CD4-positive, alpha-beta T cell treated with Interleukin-12 subunit alpha and Interleukin-12 subunit beta, for 1 hour (primary cell): ENCODE measurements at places on chromosomes 6 and 20.

GRCh38 chr6:47034926-47035325 is 7.2 kb downstream of the ADGRF1 start:
- DNase-seq = no peak

DNA sequence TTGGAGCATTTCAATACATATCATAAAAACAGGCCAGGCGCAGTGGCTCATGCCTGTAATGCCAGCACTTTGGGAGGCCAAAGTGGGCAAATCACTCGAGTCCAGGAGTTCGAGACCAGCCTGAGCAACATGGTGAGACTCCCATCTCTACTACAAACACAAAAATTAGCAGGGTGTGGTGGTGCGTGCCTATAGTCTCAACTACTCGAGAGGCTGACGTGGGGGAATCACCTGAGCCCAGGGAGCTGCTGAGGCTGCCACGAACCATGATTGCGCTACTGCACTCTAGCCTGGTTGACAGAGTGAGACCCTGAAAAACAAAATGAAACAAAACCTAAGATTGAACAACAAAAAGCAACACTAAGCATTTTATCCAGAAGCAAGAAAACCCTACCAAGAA is 47.2 kb downstream of the BACH2 start:
- DNase-seq = peak; percentile 21

GRCh38 chr6:157244175-157244574 is 79.1 kb downstream of the TMEM242 start:
- no peak for DNase-seq

- no peak for DNase-seq
Measured at GRCh38 chr20:2386516-2387179, 5.9 kb downstream of the TGM6 start.

DNA sequence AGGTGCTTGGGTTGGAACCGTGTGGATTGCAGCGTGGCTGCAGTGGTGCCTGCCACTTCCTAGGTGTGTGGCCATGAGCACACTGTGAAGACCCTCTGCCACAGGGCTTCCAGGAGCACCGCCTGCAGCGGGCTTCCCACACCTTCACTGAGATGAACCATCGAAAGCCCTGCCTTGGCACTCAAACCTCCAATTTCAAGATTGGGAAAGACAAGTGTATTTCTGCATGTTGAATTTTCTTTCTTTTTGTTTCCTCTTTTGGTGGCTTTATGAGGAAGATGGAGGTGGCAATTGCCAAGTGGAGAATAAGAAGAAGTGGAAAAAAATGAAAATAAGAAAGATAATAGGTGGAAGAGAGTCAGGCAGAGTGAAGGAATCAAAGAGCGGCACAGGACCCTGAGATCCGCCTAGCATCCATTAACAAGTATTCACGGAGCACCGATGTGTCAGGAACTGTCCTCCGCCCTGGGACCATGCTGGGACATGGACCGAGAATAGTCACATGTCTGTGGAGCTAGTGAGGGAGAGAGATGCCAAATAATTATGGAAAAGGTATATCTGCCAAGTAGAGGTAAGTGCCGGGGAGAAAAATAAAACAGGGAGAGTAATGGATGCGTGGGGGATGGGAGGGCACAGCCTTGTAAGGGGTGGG is 159.9 kb downstream of the BCAS1 start:
- DNase-seq = no peak

DNA sequence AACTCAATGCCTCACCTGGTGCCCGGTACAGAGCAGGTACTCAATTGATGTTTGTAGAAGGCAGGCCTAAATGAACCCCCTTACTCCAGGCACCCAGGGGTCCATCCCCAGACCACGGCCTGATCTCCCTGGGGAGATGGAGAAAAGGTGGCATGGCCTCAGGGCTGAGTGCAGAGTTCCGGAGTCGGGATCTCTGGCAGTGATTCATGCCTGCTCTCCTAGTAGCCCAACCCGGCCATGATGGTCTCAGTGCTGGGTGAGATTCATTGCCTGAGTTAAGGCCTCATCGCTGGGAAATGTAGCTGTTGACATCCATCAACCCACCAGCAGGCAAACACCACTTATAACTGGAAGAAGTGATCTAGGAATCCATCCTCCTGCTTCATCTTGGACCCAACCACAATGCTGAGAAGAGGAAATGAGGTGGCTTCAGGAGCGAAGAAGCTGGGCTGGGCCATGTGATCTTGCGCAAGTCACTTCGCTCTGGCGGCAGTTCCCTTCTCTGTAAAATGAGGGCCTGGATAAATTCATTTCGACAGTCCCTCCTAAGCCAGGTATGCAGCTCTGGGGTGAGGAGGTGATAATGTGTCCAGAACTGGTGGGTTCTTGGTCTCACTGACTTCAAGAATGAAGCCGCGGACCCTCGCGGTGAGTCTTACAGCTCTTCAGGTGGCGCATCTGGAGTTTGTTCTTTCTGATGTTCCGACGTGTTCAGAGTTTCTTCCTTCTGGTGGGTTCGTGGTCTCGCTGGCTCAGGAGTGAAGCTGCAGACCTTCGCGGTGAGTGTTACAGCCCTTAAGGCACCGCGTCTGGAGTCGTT is 24.7 kb downstream of the ETV7 start:
- no peak for DNase-seq

DNA sequence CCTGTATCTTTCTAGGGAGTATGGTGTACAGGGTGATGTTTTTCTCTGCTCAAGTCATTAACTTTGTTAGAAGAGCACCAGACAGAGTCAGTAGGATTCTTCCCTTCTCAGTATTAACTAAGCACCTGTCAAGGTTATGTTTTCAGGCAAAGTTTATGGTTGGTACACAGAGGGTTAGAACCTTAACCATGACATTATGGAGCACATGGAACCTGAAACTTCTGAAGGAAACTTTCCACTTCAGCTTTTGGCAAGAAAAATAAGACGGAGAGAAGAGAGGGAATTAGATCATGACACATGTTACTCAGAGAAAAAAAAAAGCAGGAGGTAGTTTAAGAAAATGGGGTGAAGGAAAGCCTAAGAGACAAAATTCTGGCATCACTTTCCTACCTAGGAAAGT is 112.9 kb upstream of the PDE7B start:
- DNase-seq = no peak

DNA sequence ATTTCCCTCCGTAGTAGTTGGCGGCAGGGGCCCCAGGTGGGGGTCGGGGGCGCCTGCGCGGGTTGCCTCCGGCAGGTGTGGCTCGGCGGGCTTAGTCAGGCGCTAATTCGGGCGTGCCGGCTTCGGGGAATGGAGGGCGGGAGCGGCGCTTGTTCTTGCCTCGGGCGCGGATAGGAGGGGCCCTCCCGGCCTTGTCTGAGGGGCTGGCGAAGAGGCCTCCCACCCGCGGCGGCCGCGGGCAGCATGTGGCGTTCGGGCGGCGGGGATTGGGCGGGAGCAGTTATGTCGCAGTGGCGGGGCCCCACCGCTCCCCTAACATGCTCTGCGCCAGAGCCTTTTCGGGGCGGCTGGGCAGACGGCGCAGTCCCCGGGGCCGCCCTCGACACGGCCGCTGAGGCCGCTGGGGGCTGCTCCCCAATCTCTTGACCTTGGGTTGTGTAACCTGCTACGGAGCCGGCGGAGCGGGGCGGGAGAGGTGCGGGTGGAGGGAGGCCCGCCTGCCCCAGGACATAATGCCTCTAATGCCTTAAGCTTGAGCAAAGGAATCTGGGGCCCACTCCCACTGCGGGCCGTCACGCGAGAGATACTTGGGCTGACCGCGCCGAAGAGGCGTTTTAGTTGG is 1.1 kb downstream of the AMD1 start:
- DNase-seq = peak; percentile 64

DNA sequence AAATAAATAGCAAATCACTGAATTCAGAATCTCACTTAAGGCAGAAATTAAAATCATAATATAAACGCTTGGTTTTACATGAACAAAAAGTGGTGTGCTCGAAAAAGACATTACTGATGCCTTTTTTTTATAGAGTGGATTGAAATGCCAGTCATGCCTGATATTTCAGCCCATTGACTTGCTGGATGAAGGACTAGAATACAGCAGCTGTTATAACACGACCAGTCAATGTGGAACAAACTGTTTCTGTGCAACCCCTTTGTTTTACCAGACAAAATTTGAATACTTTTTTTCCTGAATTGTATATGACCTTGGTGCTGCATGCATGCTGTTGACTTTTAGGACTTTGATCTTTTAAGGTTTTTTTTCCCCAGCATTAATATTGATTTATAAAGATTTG is 150.0 kb downstream of the QKI start:
- no peak for DNase-seq

DNA sequence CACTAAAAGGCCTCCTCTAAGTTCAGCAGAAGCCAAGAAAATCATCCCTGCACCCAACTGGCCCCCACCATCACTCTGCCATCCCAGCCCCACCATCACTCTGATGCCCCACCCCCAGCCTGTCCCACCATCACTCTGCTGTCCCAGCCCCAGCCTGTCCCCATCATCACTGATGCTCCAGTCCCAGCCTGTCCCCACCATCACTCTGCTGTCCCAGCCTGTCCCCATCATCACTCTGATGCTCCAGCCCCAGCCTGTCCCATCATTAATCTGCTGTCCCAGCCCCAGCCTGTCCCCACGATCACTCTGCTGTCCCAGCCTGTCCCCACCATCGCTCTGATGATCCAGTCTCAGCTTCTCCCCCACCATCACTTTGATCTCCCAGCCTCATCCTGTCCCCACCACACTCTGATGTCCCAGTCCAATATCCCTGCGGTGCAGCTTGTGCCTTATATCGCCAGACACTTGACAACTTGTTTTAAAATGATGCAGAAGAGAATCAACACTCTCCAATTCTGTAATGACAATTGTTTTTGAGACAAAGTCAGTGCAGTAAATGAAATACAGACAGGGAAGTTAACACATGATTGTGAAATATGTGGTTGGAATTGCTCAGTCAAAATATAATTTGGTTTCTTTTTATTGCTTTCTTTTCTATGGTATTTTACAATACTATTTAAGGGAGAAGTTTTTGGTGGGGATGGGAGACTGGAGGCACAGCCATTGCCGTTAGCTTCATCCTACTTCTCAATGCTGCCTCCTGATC is 100.8 kb downstream of the TNFAIP3 start:
- DNase-seq = no peak

- DNase-seq = no peak
Measured at GRCh38 chr6:92538275-92538674, 881.1 kb downstream of the EPHA7 start.

- no peak for DNase-seq
Measured at GRCh38 chr6:136548582-136549299, 1.5 kb downstream of the MAP7 start.

DNA sequence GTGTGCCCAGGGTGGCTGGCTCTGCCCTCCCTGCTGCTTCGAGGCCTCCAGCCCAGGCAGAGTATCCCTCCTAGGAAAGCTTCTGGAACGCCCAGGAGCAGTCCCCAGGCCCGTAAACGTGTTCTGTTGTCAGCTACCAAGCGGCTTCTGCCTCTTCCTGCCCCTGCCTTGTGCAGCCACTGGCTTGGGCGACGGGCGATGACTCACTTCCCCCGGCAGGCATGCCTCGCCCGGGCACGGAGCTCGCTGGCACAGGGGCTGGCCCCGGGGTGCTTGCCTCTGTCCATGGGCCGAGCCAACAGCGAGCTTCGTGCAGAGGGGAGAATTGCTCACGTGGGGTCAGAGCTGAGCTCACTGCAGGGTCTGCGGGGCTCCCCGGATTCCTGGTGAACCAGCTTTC is 86.7 kb upstream of the THBS2 start:
- DNase-seq = no peak

GRCh38 chr6:27279513-27280063 is 32.1 kb downstream of the PRSS16 start:
- DNase-seq = no peak

- DNase-seq = no peak
Measured at GRCh38 chr6:52617087-52617486, 40.2 kb upstream of the TRAM2 start.
